Tibial artery (tissue), 4 donors: ENCODE measurements at places on chromosomes 5 and 9.

DNA sequence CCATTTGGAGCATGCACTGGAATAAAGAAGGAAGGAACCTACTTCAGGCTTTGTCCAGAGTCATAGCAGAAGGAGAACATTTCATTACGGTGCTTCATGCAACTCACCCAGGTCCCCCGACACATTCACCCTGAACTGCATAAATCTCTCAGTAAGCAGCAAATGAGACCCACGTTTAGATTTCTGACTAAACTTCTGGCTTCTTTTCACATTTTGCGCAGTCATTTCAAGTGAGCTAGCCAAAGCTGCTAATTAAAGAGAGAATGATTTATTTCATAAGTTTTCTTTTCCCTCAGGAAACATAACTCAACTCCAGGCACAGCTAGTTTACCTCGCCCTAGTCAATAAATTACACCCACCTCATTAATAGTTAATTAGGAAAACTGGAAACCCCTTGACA lies 88.6 kb upstream of the GAS1 start:
- no peak for DNase-seq

DNA sequence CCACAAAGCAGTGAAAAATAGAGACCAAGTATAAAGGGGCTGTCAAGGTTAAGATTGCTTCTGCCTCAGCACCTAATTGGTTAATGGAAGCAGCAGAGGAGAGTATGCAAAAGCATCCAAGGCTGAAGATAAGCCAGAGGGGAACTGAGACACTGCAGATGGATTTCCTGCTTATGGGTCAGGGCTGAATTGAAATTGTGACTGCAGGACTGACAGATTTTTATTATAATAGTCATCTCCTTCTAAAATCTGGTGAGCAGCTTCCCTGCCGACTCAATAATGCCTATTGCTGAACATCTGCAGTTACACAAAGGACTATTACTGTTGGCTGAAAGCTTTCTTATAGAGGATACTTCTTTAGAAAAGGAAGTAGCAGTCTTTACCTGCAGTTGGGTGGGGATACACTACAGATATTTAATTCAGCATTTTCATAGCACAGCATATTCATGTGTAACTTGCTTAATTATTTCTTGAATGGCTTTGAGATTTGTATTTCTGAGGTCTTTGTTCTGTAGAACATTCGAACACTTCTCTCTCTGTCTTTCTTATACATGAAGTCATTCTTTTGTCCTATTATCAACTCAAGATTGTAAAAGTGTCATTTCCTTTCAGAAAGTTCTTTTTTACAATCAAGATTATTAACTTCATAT lies 363.0 kb upstream of the RIOK2 start:
- no peak for DNase-seq

GRCh38 chr5:140565780-140566095 lies 1.1 kb downstream of the SLC35A4 start:
- DNase-seq = no peak

- peak; percentile 75 for DNase-seq
Observed at GRCh38 chr9:99023831-99024230, 80.1 kb downstream of the COL15A1 start.

GRCh38 chr5:177596775-177597238 lies 3.1 kb upstream of the B4GALT7 start:
- DNase-seq = no peak

GRCh38 chr9:6133346-6134063 lies 82.1 kb upstream of the IL33 start:
- DNase-seq = no peak

DNA sequence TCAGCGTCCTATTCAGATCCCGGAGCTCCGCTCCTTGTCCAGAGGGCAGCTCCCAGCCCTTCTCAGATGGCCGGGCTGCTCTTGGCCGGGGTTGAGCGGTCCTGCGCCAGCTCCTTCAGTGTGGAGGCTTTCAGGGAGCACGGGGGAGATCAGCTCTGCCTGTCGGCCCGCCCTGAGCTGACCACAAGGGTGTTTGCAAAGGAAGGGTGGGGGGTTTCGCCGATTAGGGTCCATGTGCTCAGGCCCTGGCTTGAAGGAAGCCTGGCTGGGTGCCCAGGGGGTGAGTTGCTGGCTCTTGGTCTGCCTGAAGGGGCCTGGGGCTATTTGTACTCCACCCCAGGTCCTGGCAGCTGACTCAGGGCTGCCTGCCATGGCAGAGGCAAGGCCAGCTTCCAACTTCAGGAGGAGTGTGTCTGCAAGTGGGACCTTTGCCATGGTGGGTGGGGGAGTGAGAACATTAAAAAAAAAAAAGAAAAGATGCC lies 250.1 kb upstream of the KLF4 start:
- DNase-seq = peak; percentile 91

DNA sequence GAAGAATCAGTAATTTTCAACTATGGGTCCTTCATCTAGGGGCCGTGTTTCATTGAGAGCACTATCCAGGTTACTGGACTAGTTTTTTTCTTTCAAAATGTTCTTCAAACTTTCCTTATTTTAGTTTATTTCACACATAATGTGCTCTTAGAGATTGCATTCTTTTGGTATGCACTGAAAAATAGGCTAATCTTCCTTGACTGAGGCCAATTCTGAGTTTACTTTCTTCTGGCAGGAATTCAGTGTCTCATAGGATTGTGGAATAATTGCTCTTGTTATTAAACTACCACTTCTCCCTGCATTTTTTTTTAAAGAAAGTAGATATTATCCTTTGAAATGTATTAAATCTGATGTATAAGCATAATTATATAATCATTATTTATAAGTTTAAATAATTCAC lies 624.5 kb downstream of the RAB3C start:
- DNase-seq = no peak

- no peak for DNase-seq
Observed at GRCh38 chr5:168341178-168341577, 49.7 kb downstream of the WWC1 start.

DNA sequence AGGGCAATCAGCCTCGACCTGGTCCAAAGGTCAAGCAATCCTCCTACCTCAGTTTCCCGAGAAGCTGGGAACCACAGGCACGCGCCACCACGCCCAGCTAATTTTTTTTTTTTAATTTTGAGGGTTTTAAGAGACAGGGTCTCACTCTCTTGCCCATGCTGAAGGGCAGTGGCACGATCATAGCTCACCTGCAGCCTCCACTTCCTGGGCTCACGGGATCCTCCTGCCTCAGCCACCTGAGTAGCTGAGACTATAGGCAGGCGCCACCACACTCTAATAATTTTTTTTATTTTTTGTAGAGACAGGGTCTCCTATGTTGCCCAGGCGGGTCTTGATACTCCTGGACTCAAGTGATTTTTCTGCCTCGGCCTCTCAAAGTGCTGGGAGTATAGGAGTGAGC lies 1.6 kb downstream of the UIMC1 start:
- DNase-seq = no peak

DNA sequence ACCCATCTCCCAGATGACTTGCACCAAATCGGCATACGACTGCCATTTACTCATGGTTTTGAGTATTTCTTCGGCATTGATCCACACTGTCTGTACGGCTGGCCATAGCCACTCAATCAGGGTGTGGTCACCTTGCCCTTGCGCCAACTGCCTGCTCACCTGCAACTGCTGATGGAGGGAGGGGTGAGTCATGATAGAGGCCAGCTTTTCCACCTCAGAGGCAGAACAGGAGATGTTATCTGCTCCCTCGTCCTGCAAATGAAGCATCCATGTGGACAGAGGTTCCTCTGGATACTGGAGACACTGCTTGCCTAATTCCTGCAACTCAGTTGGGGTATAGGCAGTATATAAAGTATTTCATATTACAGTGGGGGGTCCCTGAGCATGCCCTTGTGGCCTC lies 85.6 kb upstream of the ATP10B start:
- no peak for DNase-seq

DNA sequence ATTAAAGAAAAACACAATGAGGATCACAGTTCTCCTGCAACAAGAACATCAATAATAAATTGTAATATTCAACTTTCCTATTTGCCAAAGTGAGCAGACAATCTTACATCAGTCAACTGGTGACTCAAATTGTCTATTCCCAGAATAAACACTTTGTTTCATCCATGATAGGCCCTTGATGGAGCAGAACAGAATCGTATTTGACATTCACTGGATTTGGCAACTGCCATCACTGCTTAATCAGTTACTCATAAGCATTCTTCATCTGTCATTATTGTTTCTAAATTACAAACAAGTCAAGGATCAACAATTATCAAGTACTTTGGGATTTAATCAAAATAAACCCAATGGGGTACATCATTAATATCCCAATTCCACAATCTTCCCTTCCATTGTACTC lies 398.4 kb downstream of the GABRG2 start:
- DNase-seq = no peak

DNA sequence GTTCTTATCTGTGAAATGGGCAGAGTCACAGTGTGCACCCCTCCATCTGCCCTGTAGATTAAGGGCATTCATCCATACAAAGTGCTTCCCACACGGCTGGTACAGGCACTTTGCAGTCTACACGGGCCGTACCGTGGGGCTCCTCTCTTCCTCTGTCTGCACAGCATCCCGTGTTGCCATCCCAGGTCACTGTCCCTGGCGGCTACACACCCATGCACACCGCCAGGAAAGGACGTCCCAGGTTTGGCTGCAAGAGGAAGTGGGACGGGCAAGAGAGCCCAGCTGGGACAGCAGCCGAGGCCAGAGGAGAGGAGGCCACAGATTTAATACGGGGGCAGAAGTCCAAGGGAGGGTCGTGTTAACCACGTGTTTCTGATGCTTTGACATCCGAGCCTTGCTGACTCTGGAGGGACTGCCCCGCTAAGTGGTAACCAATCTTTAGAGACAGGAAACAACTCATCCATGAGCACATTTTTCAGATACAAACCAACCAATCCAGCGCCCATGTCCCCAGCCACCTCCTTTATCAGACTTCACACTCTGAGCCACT lies 120.0 kb downstream of the ZNF354C start:
- DNase-seq = no peak
